ENCODE measurements at places on chromosomes 11 and 22.

DNA sequence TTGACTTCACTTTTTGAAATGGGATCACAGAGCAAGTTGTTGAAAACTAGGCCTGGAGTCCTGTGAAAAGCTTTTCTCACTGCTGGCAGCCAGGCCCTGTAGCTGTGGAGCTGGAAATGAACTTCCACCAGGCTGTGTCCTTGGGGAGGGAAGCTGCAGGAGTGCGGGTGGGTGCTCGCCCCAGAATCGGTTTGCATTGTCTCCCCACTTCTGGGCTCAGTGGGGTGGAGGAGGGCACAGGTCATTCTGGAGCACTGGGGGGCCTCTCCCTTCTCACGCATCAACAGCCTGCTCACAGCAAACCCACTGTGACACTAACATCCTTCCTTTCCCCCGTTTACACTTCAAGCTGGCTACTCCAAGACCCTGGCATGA lies 15.2 kb downstream of the GLB1L2 start:
- DNase-seq, result no peak

- DNase-seq, result no peak
Observed at GRCh38 chr22:34808618-34809017, 257.3 kb upstream of the ISX start.

DNA sequence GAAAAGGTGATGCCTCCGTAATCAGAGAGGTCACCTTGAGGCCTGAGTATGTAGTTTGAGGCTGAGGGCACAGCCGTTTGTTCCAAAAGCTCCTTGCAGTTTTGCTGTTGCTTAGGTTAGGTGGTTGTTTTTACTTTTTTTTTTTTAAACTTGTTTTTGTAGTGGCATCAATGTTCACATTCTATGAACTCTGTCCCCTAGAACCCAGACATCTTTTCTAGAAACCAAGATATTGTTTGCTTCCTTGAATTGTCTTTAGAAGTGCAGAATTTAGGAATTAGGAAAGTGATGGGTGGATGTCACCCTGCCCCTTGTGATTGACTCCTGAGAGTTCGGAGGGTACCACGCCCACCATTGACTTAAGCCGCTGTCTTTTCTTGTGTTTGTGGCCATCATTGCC lies 35.7 kb upstream of the ETS1 start:
- DNase-seq, result no peak

GRCh38 chr22:39931251-39931650 lies 28.9 kb upstream of the TMA7B start:
- no peak for DNase-seq

DNA sequence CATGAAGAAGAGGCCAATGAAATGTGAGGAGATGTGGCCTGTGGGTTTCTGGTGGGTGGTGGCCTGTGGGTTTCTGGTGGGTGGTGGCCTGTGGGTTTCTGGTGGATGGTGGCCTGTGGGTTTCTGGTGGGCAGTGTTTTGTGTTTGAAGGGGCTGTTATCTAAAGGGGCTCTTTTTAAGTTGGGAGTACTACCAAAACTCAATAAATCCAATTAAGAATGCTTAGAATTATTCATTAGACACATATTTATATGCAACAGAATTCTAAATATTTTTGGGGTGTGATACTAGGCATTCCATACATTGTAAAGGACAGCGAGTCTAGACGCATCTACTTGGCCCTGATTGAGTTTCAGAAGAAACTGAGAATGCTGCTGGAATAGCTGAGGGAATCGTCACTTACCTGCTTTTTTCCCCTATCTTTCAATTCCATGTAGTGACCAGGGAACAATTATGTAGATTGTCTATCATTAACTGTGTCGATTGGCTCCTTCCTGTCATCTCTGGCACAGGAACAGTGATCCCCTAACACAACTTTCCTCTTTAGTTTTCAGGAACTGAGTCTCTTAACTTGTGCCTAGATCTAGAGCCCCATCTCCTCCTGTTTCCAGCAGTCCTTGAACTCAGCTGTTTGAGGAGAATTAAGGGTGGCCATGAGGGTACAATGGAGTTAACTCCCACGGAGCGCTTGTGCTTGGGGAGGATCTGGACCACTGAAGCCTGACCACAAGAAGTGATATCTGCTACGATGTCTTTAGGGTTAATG lies 37.3 kb upstream of the TOP3B start:
- DNase-seq, result no peak

DNA sequence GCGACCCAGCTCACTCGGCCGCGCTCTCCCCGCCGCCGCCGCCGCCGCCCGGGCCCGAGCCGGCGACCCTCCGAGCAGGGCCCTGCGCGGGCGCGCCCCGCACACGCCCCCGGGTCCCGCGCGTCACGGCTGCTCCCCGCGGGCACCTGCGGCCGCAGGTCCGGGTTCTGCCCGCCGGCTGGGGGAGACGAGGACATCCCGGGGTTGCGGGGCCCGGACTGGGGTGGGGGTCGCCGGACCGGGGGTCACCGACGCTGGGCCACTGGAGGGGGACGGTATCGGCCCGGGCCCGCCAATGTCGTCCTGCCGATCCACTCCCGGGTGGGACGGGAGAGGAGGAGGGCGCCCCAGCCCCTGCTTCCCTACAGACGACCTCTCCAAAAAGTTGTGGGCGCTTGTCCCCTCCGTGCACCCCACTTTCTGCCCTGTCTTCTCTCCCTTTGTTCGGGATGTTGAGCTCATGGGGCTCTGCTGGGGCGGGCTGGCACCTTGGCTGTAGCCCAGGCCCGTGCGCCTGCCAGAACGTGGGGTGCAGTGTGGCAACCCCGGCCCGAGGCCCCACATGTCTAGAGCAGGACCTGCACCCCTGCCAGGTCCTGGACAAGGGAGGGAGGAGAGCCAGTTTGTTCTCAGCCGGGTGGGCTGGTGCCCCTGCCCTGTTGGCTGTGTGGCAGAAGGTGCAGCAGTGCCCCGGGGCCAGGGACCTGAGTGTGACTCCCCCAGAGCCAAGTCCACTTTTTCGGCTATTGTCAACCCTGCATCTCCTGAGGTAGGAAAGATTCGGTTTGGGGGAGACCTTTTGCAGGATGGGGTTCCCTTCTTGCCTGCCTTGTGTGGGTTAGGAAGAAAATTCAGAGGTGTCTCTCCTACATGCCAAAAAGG lies 40.2 kb upstream of the CELSR1 start:
- DNase-seq, result peak; percentile 47

- no peak for DNase-seq
Observed at GRCh38 chr11:75654314-75654713, 14.5 kb downstream of the MAP6 start.

- DNase-seq, result no peak
Observed at GRCh38 chr11:11137339-11137738, 215.7 kb downstream of the CSNK2A3 start.

GRCh38 chr11:1735271-1735670 lies 15.1 kb downstream of the IFITM10 start:
- no peak for DNase-seq

GRCh38 chr11:122681070-122681469 lies 25.5 kb downstream of the UBASH3B start:
- DNase-seq, result no peak

DNA sequence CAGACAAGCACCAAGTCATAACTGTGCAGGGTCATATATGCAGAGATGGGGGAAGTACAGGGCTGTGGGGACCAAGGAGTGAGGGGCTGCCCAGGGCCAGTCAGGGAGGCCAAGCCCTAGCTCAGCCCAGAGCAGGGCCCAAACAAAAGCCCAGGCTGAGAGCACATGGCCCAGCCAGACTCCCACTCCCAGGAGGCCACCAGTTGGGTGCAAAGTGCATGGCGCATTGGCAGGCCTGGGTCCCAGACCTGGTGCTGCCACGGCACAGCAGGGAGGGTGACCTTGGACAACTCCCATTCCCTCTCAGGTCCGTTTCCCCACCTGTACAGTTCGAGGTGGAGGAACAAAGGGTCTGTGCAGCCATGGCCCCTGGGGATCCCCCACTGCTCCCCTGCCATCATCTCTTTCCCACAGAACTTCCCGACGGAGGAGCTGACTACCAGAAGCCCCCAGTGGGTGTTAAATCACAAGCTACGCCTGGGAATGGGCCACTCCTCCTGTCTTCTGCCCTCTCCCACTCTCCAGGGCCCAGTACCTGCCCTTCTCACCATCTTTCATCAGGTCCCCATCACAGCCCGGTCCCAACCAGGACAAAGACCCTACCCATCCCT lies 608 bp downstream of the NIPSNAP1 start:
- DNase-seq, result peak; percentile 24

DNA sequence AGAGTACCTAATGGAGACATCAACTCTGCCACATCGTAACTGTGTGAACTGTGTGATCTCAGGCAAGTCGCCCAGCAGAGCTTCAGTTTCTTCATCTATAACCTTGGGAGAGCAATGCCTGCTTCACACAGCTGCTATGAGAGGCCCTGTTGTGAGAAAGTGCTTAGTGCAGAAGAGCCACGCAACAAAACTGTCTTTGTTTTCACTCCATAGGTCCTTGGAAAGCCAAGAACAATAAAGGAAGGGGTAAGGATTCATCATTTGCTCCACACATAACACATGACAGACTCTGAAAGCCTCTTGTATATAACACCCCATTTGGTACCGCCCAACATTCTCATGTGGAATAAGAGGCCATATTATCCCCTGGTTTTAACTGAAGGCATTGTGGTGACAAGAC lies 231.9 kb upstream of the ISX start:
- no peak for DNase-seq

- no peak for DNase-seq
Observed at GRCh38 chr11:61907871-61908729, 9.3 kb downstream of the RAB3IL1 start.

DNA sequence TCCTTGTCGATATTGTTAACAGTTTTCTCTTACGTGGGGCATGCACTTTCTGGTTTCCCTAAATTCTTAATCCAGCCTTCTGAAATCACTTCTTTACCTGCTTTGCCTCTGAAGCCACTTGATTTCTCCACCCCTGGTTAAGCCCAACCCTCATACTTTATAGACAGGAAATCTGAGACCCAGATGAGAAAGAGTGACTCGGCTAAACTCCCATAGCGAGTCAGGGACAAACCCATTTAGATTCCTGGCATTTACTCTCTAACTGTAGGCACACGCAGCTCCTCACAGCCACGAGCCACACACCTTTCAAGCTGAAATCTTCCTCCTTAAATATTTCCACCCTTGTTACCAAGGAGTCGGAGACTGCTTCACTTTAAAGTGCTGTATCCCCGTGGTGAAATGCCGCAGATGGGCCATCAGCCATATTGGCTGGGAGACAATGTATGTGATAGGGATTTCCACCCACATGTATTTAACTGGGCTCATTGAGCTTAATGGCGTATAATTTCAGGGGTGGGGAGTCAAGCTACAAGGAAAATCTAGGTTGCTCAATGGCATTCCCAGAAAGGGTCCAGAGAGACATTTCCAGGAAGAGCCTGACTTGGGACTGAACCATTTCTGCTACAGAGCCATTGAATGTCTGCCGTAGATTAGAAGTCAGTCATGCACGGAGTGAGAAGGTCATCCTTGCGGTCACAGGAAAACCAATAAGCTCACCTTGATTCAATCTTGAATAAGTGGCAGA lies 49.9 kb upstream of the GRK3 start:
- DNase-seq, result no peak

DNA sequence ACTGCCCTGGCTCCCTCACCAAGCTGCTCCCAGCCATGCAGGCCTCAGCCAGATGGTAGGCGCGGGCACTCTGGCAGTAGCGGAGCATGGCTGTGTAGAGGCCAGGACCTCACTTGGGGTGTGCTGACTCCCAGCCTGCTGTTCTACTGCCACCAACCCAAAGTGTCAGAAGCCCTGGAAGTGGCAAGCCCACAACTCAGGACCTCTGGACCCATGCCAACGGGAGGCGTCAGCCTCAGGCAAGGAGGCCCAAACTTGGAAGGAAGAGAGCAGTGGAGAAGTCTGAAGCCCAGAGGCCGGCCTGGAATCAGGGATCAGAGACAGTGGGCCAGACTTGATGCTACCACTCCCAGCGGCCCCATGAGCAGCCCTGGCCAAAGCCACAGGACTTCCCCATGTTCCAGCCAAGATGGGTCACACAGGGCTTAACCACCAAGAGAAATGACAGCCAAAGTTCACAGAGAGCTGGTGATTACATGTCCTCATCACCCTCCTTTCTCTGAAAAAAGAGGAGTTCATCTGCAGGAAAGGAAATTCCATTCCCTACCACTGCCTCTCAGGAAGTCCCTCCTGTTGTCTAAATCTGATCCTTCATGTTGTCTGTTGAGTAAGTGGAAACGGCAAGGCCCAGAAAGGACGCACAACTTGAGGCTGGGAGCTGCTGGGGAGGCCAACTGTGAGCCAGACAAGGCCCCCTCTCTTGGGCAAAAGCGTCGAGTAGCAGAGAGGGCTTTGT lies 4.4 kb downstream of the ARRB1 start:
- DNase-seq, result no peak

GRCh38 chr11:19474954-19475721 lies 234.4 kb upstream of the E2F8 start:
- DNase-seq, result no peak

- DNase-seq, result no peak
Observed at GRCh38 chr11:17741487-17741886, 6.9 kb downstream of the KCNC1 start.

DNA sequence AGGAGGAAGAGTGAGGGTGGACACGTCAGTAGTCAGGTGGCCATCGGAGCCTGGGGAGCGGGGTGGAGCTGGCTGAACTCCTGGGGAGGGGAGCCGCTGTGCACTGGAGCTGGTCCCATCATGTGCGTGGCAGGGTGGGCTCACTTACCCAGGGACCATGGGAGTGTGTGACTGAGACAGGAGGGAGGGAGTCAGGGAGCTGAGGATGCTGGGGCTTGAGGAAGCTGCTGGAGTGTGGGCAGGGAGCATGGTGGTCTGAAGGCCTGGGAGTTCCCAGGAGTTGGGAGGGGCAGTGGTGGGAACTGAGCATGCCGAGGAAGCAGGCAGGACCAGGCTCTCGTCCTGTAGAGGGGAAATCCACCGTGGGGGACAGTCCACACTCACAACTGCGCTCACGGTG lies 18.0 kb downstream of the CLDN5 start:
- no peak for DNase-seq

DNA sequence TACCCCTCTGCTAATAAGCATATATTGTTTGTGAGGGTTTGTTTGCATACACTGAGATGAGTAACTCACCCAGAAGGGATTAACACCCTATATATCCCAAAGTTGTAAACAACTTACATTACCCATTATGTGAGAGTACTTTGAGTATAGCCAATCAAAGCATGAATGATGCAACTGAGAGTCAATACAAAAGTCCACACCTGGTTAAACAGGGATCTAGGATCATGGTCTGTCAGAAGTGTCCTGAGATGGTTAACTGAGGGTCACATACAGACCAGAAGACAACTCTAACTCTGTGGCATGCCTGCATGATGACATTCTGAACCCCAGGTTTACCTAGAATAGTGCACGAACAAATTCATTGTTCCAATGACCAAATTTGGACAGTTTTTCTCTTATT lies 17.4 kb upstream of the OR10A5 start:
- DNase-seq, result no peak

DNA sequence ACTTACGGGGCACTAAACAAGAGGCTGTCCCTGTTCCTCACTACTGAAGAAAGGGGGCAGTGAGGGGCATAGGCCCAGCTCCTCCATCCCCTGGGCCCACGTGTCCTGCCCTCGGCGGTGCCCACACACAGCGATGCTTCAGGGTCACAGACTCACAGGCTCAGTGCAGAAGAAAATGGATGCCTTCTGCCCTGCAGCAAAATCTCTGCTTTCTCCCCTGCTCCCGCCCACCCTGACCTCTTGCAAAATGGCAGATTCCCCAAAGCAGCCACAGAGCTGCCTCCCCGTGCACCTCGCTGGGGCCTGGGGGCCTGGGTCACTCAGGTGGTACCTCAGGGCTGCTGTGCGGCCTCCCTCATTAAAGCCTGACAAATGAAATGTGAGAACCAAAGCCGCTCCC lies 204.0 kb downstream of the DSCAML1 start:
- DNase-seq, result no peak

- no peak for DNase-seq
Observed at GRCh38 chr11:34288492-34288891, 69.3 kb downstream of the ABTB2 start.

- no peak for DNase-seq
Observed at GRCh38 chr11:8221046-8221723, 42.5 kb downstream of the LMO1 start.
